ENCODE measurements at places on chromosomes 12 and 14.

DNA sequence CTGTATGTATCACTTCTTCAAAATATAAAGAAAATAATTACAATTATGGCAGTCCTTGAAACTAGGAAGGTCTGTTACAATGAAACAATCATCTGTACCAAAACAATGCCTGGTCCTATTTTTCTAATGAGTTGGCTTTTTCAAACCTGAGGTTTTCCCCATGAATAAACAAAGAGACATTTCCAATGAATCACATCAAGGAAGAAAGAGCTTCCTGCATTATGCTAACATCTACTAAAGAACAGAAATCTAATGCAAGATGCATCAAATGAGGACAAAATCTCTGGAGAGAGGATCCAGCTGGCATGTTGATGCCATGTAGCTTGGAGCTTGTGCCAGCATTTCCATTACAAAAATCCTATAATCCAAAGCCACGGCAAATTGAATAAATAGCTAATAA, 29.3 kb downstream of the NIN start:
- no peak for DNase-seq

GRCh38 chr12:128178565-128178964, 88.4 kb upstream of the TMEM132C start:
- DNase-seq = no peak

GRCh38 chr14:73712540-73713180, 1.5 kb downstream of the PNMA1 start:
- no peak for DNase-seq

DNA sequence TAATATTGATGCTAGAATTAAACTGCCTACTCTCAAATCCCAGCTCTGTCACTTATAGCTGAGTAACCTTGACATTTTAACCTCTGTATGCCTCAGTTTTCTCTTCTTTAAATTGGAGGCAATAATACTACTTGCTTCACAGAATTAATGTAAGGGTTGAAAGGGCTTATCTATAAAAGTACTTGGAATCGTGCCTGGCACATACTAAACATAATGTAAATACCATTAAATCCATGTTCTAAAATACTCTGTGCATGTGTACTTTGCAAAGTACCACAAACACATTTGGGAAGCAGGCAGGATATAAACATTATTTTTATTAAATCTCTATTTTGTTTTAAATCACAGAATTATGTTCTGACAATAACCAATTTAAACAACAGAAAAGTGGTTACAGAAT, 41.9 kb downstream of the DYRK4 start:
- DNase-seq = no peak

- DNase-seq = no peak
Measured at GRCh38 chr14:82501554-82501953, 967.9 kb upstream of the SEL1L start.

GRCh38 chr12:14768823-14769405, 34.4 kb downstream of the WBP11 start:
- DNase-seq = no peak

DNA sequence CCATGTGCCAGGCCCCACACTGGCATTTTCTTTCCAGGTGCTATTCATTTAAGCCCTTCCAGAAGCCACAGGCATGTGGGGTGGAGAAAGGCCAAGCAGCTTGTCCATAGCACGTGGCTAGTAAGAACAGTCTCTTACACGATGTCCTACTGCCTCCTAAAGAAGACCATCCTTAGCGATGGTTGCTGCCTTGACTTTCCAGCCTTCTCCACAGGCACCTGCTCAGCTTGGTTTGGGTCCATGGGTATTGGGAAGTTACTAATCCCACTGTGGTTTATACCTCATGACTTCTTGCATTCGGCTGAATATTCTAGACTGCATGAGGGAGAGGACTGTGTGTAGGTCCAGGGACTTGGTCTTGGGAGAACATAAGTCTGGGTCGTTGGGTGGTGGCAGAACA, 49.2 kb downstream of the NINJ2 start:
- DNase-seq = no peak

- peak; percentile 62 for DNase-seq
Measured at GRCh38 chr12:108884116-108885012, 4.5 kb downstream of the DAO start.

GRCh38 chr14:100844421-100844820, 18.5 kb downstream of the MEG3 start:
- no peak for DNase-seq

- no peak for DNase-seq
Measured at GRCh38 chr12:105974738-105975137, 164.0 kb downstream of the NUAK1 start.

DNA sequence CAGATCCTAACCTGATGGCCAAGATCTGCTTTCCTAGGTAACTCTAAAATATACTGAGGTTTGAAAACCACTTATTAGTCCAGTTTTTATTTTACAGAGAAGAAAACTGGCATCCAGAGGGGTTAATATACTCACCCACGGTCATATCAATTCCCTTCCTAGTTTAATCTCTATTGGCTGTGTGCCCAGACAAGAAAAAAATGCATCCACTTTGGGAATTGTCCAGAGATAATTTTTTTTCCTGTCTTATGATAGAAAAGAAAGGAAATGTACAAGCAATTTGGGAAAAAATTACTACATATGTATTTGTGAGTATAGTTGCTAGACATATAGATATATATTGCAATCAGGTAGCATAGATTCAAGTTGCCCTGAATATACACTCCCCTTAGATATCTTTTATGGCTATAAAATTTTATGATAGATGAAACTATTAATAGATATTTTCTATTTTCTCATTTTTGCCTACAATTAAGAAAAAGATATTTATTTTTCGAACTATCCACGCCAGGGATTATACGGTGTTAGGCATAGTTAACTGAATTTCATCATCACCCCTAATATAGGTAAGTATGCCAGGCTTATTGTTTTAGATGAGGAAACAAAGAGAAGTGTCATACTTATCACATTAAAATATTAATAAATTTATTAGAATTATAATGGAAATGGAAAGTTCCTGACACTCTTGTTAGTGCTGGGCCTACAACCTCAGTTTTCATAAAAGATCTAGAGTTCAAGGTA, 100.5 kb upstream of the SLC38A2 start:
- DNase-seq = no peak

- DNase-seq = no peak
Measured at GRCh38 chr14:53983112-53983511, 26.5 kb upstream of the BMP4 start.

DNA sequence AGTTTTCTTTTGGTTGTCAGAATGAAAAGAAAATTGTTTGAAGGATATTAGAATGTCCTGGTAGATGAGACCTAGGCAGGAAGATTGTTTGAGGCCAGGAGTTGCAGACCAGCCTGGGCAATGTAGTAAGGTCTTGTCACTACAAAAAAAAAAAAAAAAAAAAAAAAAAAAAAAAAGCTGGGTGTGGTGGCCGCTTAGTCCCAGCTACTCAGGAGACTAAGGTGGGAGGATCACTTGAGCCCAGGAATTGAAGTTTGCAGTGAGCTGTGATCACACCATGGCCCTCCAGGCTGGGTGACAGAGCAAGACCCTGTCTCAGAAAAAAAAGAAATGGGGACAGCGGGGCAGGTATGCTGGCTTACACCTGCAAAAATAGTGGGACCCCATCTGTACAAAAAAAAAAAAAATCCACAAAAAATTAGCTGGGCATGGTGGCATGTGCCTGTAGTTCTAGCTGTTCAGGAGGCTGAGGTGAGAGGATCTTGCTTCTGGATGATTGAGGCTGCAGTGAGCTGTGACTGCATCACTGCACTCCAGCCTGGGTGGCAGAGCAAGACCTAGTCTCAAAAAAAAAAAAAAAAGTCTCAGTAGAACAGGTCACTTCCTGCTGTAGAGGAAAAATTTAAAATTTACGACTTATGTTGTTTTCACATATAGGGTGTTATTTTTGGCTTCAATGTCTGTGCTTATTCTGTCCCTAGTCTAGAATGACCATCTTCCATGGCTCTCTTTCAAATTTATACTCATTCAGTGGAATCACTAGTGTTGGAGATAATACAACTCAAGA, 70.7 kb downstream of the PPHLN1 start:
- no peak for DNase-seq

- DNase-seq = no peak
Measured at GRCh38 chr12:40063414-40063813, 42.5 kb downstream of the SLC2A13 start.

- DNase-seq = no peak
Measured at GRCh38 chr14:89504091-89504490, 87.1 kb upstream of the FOXN3 start.

- no peak for DNase-seq
Measured at GRCh38 chr12:109600481-109600880, 26.9 kb downstream of the MVK start.

- no peak for DNase-seq
Measured at GRCh38 chr12:12608557-12608957, 3.1 kb upstream of the CREBL2 start.

DNA sequence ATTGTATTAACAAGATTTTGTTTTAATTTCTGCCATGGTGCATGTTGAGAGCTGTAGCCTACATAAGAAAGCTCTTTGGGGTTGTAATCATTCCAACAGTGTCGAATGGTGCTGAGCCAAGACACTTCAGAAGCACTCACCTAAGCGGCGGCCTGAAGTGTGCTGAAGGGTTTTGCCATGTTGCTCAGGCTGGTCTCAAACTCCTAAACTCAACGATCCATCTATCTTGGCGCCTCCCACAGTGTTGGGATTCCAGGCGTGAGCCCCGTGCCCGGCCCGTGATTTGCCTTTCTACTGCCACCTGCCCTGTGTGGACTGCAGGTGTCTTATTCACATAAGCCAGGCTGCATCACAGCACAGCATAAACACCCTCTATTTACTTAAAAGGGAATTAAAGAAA, 48.9 kb downstream of the AMN start:
- DNase-seq = no peak

GRCh38 chr14:24269368-24269767, 2.0 kb downstream of the RABGGTA start:
- DNase-seq = no peak

DNA sequence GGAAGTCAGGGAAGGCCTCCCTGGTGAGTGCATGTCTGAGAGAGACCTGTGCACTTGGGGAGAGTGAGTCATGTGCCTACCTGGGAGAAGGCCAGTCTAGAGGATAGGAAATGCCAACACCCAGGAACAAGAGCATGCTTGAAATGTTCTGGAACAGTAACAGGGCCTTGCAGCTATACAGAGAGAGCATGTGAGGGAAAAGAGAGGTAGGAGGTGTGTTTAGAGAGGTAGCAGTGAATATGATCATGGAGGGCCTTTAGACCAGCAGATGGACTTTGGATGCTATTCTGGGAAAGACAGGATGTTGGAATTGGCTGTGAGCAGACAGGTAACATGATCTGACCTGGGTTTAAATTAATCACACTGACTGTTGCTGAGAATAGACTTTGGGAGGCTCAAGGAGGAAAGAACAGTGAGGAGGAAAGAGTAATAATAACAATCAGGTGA, 1143.6 kb downstream of the FLRT2 start:
- DNase-seq = no peak

- no peak for DNase-seq
Measured at GRCh38 chr14:54121466-54122027, 164.9 kb upstream of the BMP4 start.
